NT2/D1 (cell line): ENCODE measurements at places on chromosomes 3 and 15.

DNA sequence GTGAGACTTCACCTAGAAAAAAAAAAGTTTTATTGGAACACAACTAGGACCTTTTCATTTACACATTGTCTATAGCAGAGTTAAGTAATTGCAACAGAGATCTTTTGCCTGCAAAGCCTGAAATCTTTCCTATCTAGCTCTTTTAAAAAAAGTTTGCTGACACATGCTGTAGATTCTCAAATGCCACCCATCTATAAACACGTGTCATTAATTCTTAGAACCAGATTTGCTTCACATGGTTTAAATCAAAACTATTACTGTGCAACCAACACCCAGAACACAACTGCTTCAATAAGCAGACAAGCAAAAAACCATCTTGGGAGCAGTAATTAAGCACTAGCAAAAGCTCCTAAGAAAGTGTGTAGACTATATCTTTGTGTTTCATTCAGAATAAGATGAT, 55.0 kb downstream of the OXSM start:
- no peak for DNase-seq

- no peak for DNase-seq
These were observed 4.3 kb downstream of the PLEKHO2 start for GRCh38 chr15:64845831-64846595.

- DNase-seq: no peak
These were observed 11.0 kb downstream of the FYCO1 start for GRCh38 chr3:45984331-45985312.

- no peak for DNase-seq
These were observed 103.1 kb upstream of the TLE3 start for GRCh38 chr15:70200511-70201424.
